ENCODE measurements at places on chromosomes 16 and 17.

GRCh38 chr17:6587310-6587709 lies 31.0 kb upstream of the PITPNM3 start:
- no peak for DNase-seq

- DNase-seq = no peak
Measured at GRCh38 chr17:83145831-83146230, 66.4 kb downstream of the METRNL start.

- no peak for DNase-seq
Measured at GRCh38 chr16:65532258-65532657, 410.4 kb upstream of the CDH11 start.

- DNase-seq = no peak
Measured at GRCh38 chr16:11669380-11670146, 1.3 kb downstream of the SNN start.

DNA sequence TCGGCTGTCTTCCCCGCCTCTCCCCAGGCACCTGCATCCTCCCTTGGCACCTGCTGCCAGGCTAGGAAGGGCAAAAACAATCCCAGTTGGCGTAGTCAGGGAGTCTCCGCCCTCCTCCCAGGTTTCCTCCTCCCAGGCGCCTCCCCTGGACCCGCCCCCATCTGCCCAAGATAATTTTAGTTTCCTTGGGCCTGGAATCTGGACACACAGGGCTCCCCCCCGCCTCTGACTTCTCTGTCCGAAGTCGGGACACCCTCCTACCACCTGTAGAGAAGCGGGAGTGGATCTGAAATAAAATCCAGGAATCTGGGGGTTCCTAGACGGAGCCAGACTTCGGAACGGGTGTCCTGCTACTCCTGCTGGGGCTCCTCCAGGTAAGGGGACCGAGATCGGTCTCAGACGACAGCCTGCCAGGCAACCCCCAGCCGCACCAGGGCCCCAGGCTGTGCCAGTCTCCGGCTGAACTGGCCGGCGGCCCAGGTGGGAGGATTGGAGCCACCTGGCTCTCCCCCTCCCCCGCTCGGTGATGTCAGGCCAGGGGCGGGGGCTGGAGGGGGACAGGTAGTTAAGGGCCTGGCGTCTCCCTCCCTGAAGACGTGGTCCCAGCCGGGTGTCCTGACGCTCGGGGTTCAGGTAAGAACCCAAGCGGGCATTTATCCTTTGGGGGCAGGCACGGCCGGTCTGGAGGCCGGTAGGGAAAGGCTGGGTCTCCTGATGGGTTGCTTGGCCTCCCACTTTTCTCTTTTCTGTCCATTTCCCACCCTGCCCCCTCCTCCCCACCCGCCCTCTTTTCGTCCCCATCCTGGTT lies at the start of gene GRB7:
GRB7 (plus strand) TSS at position 179 of the 808 bp plus-strand sequence. CDS start 4,364 bp downstream, outside the sequence.
- no peak for DNase-seq

All from vagina (tissue), 2 donors.